ENCODE measurements at places on chromosomes 11 and 22.

DNA sequence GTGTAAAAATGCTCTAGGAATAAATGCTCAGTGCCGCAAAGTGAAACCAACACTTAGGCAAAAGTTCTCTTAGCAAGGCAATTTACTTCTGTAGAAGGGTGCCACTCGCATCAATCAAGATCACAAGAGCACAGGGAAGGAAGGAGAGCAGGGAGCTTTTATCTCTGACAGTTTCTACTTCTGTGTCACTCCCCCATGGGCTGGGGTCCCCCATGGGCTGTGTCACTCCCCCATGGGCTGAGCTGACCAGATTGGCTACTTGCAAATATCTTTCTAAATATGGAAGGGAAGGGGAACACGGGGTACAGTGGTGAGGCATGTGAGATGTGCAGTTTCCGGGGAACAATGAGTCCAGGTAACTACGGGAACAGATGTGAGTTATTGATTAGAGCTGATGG is 397 bp downstream of the OR52N2 start:
- peak; percentile 18 for DNase-seq

DNA sequence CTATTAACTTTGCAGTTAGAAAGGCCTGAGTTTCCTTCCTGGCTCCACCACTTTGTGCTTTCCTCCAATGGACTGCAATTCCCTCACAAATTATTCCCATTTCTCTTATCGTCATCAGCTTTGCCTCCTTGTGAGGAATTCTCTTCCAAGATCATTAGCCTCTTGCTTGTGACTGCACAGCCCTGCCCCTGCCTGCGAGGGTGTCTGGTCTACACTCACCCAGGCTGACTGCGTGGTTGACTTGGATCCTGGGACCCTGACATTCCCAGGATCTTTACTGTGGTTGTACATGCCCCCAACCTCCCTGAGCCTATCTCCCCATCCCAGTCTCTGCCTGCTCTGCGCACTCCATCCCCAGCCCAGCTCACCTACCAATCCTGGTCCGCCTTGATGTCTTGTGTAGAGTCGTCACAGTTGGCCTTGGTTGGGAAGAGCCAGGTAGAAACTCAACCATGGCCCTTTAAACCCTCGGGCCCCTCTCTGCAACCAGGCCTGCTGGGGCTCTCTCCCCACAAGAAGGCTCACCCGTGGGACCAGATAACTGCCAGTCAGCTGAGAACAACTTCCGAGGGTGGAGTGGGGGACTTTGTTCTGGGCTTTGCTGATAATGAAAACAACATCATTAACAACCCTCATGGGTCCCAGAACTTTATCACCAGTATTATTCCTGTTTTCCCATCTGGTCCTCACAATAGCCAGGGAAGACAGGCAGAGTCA is at the start of gene OR2AT4:
Gene OR2AT4, minus strand, starts transcription at position 421 of the 717 bp plus-strand sequence.
- no peak for DNase-seq

- no peak for DNase-seq
Observed at GRCh38 chr22:48188231-48188721, 1425.8 kb downstream of the TBC1D22A start.

DNA sequence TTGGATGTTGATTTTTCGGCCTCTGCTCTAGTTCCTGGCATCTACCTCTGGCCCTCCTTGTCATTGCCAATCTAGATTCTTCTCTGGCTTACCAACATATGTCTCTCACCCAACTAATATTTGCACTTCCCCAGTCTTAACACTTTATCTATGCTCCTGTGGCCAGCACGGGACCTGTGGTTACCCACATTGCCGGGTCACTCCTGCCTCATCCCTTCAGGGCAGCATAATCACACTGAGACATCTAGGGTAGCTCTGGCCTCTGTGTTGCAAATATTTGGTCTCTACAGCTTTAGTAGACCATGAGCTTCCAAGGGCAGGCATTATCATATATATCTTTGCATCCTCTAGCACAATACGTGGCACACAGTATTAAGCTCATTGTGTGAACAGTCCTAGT is 182.0 kb upstream of the ARHGAP20 start:
- no peak for DNase-seq

- DNase-seq = no peak
Observed at GRCh38 chr11:2951231-2952110, 22.3 kb upstream of the PHLDA2 start.

DNA sequence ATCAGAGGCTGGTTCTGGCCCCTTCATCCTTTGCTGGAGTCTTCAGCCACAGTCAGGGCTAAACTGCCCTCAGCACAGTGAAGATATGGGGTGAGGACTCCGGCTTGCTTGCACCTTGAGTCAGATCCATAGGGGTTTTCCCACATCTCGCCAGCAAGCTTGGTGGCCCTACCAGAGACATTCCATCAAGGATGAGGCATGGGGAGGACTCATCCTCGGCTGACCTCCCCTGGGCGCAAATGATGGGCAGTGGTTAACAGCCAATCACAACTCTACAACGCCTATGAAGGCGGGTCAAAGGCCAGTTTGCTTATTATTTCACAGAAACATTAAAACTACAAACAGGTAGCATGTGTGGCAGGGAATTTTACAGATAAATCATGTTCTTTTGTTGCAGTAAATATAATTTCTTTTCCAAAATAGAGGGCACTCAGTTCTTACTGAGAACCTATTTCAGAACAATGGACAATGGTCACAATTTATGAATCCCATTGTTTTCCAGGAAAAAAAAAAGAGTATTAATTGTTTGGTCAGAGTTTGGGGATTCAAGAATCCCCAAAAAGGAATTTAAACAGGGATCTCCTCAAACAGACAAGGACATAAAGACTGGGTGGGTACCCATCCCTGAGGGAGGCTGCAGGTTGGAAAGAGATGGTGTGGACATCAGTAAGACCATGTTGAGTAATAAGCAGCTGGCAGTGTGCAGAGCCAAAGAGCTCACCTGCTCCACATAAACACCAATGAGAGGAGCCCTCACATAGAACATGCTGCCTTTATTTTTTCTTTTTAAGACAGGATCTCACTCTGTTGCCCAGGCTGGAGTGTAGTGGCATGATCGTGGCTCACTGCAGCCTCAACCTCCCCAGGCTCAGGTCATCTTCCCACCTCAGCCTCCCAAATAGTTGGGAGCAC is 14.8 kb downstream of the PLAAT3 start:
- no peak for DNase-seq

DNA sequence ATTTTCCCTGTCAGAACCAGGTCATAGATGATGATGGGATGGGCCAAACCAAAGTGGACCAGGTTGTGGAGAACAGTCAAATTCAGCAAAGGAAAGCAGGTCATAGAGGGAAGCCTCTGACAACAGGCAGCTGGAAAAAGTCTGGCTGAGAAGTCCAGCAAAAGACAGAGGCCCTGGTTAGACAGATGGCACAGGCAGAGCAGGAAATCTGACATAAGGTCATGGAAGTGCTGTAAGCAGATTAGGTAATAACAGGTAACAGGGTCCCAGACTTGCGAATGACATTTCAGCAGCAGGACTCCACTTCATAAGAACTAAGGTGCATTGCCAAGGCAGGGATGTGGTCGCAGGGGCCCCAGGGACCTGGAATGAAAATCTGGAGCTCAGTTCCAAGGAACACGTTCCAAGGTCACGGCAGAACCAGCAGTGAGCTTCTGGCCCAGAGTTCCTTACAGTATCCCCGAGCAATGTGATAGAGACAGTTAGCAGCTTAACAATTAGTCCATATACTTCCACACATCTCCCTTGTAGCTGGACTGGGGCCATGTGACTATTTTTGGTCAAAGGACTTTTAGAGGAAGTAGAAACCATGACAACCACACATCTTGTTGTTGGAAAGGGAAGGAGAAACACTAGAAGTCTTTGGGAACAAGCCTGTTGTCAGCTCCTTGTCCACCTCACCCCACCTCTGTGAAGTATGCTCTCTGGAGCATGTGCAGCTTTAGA is 75.4 kb downstream of the ME3 start:
- DNase-seq = peak; percentile 72

- peak; percentile 77 for DNase-seq
Observed at GRCh38 chr11:119509969-119510401, 87.0 kb upstream of the THY1 start.

GRCh38 chr11:117993988-117994745 is 8.0 kb downstream of the IL10RA start:
- peak; percentile 81 for DNase-seq

- no peak for DNase-seq
Observed at GRCh38 chr11:111443640-111444039, 64.6 kb upstream of the POU2AF1 start.

DNA sequence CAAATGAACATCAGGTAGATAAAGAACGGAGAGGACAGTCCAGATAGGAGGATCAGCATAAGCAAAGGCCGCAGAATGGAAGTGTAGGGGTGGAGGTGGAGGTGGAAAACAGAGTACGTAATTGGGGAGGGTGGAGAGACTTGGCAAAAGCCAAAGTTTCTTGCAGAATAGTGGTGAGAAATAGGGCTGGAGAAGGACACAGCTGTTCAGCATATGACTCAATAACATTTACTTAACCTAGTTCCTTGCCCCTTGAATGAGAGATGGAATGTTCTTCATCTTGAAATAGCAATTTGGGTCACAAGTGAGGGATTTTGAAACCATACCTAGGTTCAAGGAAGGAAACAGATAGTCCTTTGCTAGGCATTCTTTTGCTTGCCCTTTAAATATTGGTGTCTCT is 235.9 kb upstream of the ARHGAP20 start:
- DNase-seq = no peak

- DNase-seq = no peak
Observed at GRCh38 chr11:103903621-103904323, 132.7 kb upstream of the DDI1 start.

DNA sequence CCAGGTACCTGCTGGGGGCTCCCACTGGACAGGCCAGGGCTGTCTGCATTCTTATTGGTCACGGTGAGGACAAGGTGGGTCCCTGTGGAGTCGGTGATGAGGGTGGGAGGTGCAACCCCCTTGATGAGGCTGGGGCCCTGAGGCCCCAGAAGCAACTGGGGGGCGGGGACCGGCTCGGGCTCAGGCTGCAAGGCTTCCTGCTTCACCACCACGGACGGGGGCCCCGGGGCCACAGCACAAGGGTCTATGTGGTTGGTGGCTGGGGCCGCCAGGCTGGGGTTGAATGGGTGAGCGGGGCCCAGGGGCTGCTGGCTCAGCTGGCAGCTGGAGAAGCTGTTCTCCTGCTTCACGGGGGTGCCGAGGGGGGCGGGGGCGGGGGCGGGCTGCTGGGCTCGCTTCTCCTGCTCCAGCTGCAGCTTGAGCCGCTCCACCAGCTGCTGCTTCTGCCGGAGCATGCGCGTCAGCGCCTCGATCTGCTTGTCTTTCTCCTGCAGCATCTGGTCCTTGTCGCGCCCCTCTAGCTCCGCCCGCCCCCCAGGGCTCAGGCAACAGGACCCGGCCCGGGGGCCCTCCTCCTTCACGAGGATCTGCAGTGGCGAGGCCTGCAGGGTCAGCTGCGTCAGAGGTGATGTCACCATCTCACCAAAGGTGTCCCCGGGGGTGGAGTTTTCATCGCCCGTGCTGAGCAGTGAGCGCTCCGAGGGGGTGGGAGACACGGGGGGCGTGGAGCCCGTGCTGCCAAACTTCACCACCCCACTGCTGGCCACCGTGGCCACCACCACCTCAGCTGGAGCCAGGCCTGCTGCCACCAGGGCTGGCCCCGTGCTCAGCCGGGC is 48.2 kb downstream of the SGSM3 start:
- no peak for DNase-seq

DNA sequence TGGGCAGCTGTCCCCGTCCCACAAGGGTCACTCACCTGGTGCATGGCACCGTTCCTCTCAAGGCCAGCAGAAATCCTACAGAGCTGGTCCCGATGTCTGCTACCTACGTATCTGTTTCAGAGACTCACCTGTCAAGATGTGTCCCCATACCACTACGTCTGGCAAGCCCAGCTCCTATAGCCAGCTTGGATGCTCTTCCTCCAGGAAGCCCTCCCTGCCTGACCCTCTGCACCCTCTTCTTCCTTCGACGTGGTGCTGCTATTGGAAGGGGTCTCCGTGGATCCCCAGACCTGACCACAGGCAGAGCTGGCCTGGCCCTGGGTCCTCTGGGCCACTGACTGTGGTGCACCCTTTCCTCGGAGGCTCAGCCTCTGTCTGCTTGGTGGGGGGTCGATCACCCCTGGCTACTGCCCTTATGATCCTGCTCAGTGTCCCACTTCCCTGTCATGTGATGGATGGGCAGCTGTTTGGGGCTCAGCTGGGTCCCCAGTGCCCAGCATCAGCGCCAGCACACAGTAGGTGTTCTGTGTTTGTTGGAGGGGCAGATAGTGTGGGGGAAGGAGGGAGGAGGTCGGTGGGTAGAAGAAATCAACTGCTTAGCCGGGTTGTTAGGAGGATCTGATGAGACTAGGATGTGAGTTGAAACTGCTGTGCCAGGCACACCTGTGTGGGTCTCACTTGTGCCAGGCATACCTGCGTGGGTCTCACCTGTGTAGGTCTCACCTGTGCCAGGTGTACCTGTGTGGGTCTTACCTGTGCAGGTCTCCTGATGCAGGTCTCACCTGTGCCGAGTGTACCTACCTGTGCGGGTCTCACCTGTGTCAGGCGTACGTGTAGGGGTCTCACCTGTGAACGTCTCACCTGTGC is 21.7 kb upstream of the ARHGAP8 start:
- DNase-seq = peak; percentile 12

GRCh38 chr11:64894070-64894811 is 15.8 kb upstream of the EHD1 start:
- peak; percentile 74 for DNase-seq
